ENCODE measurements at places on chromosomes 11 and 22.

- DNase-seq = no peak
Observed at GRCh38 chr22:36853407-36854099, 7.3 kb upstream of the NCF4 start.

DNA sequence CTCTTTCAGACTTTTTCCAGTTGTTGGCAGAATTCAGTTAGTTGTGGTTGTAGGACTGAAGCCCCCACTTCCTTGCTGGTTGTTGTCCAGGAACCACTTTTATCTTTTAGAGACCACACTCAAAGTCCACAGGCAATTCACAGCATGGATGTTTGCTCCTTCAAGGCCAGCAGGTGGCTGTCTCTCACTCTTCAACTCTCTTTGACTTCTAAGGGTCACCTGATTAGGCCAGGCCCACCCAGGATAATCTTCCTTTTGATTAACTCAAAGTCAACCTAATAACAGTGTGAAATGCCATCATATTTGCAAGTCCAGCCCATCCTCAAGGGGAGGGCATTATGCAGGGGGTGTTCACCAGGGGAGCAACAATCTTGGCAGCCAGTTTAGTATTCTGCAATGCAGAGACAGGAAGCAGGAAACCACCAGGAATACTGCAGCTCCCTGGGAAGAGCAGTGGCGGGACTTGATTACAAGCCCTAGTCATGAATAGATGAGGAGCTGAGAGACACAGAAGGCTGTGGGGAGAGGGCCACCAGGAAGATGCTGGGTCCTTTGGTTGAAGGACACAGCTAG lies 52.4 kb downstream of the LRRC74B start:
- no peak for DNase-seq

- DNase-seq = no peak
Observed at GRCh38 chr11:23021287-23021863, 161.1 kb upstream of the CCDC179 start.

GRCh38 chr22:46758867-46759290 lies 3.6 kb upstream of the TBC1D22A start:
- no peak for DNase-seq

DNA sequence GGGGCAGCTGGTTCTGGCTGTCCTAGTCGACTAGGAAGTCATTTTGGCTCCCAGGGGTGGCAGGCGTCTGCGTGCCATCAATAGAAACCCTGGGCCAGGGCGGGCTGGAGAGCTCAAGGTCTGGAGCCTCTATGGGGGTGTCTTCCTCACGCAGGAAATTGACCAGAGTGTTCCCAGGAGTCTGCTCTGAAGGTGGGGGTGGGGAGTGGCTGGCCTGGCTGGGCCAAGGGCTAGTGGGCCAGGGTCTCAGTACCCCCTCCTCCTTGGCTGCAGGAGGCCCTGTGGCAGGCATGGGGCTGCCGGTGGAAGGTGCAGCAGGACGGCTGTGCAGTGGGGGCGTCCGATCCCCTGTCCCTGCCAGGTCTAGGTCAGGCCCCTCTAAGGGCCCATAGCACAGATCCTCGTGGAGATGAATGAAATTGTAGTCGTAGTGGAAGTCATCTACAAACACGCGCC lies 64.6 kb downstream of the ARFGAP3 start:
- DNase-seq = no peak

DNA sequence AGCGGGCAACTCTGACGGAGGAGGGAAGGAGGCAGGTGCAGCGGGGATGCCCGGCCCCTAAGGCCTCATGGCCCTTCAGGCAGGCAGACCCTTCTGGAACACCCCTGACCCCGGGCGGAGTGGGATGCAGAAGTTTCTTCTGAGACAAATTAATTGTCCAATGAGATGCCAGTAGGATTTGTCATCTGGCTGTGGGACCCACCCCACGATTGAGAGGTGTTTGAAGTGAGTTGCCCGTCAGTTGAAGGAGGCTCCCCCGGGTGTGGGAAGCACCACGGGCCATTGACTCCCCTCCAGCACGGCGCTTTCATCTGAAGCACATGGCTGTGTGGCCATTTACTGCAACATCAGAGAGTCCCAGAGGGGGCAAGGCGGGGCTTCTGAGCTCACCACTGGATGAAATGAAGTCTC lies 527.8 kb downstream of the BRD1 start:
- no peak for DNase-seq

GRCh38 chr11:68122936-68123539 lies 1.9 kb upstream of the CHKA start:
- no peak for DNase-seq

- no peak for DNase-seq
Observed at GRCh38 chr11:70914496-70914895, 337.9 kb downstream of the SHANK2 start.

GRCh38 chr11:121024989-121025388 lies 1.1 kb downstream of the TBCEL start:
- no peak for DNase-seq

DNA sequence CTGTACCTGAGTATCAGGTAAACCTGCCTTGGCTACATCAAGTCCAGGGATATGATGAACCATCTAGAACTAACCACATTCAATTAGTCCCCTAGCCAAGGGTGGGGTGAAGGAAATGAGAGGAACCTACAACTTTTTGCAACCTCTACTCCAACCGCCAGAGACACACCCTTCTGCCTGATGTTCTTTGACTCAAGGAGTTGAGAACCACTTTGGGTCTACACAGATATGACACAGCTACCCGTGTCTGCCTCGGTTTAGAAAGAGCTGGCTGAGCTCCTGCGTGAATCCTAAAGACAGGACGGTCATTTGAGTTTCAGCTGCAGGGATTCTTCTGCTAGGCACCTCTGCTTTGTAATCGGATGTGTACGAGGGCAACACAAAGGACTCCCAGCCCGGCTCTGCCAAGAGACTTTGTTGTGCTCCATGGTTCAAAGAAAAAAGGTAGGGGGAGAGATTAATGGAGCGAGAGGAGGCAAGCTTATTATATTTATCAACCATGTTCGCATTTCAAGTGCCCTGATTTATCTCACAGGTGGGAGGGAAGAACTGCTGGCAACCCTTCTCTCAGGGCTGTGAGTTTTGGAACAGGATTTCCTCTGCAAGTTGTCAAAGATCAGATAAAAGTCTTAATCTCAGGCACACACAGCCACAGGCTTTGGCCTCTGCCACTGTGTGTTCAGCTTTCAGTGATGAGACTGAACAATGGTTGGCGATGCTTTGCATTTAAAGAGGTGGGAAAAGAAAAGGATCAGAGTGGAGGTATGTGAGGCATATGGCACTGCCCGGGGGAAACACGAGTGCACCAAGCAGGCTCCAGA lies 35.1 kb downstream of the FLI1 start:
- DNase-seq = no peak

DNA sequence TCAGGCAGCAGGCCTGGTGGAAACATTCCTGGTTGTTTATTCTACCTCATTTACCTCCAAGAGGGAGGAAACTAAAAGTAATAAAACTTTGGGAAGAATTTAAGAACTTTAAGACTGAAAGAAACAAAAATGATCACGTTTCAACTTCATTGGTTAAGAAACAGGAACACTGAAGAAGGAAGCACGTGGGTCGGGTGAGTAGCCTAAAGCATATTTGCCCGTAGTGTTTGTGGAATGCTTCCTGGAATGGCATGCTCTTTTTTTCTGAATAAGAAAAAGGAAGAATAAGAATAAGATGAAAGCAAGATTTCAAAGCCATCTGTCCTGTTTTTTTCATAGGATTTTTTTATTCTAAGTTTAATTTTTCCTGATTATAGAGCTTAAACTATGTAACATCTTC lies 83.1 kb downstream of the WNT11 start:
- DNase-seq = no peak

DNA sequence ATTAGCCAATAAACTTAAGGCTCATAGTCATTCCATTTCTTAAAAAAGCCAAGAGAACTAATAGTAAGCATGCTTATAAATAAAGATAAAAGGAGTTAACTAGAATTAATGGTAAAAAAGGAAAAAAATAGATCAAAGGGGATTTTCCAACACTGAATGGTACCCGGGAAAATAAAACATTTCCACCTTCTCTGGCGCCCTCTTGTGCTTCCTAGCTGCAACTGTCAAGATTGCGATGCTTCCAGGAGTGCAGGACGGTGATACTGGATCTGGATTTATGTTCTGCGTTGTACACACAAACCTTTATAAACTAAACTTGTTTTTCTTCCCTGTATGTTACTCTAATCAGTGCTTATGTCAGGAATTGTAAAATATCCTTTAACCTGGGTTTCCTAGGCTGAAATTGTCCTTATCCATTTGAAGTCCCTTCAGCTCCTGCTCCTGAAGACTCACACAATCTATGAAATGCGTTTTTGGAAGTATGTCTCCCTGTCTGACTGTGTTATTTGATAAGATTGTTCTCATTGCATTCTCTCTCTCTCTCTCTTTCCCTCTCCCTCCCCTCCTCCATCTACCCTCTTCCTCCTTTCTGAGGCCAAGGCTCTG lies 9.6 kb upstream of the HTATIP2 start:
- DNase-seq = no peak

GRCh38 chr11:34395916-34396550 lies 38.2 kb upstream of the ABTB2 start:
- no peak for DNase-seq

GRCh38 chr11:69524291-69524882 lies 42.9 kb downstream of the LINC01488 start:
- no peak for DNase-seq
